ENCODE measurements at places on chromosomes 1 and 21.
A peak's percentile ranks its signal among the peaks of the same experiment; 100 is the strongest.

GRCh38 chr21:27586326-27586725, 619.4 kb upstream of the ADAMTS5 start:
- no peak for DNase-seq

DNA sequence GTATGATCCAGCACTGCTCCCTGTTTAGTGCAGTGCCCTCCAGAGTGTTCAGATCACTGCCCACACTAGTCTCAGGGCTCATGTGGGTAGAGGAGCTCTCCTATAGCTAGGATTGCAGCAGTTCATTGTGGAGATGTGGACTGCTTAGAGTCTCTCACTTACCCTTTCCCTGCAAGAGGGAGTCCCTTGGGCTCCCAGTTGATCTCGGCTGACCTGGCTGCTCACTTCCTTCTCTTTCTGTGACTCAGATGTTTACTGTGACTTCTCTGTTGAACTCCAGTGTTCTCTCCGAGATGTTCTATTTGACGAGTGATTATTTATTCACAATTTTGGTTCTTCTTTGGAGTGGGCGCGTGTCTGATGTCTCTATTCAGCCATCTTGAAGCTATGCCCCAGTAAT, 141.9 kb downstream of the PTBP2 start:
- no peak for DNase-seq

DNA sequence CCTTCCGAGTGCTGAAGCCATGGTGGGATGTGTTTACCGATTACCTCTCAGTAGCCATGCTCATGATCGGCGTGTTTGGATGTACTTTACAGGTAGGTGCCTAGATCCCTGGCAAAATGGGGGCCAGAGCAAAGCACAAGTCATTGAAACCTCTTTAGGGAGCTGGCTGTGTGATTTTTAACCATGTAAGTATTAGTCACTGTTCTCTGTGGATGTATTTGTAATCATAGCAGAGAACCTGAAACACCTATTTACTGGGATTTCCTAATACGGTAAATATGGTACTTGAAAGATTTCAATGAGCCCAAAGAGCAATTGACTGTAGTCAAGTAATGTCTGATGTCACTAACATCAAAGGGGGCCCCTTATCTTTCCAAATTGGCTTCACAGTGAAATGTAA, 53.6 kb downstream of the LRRC8C start:
- no peak for DNase-seq

GRCh38 chr1:78168306-78168705, 122.5 kb downstream of the GIPC2 start:
- DNase-seq = no peak

GRCh38 chr21:41825881-41826280, 53.3 kb downstream of the PRDM15 start:
- no peak for DNase-seq

DNA sequence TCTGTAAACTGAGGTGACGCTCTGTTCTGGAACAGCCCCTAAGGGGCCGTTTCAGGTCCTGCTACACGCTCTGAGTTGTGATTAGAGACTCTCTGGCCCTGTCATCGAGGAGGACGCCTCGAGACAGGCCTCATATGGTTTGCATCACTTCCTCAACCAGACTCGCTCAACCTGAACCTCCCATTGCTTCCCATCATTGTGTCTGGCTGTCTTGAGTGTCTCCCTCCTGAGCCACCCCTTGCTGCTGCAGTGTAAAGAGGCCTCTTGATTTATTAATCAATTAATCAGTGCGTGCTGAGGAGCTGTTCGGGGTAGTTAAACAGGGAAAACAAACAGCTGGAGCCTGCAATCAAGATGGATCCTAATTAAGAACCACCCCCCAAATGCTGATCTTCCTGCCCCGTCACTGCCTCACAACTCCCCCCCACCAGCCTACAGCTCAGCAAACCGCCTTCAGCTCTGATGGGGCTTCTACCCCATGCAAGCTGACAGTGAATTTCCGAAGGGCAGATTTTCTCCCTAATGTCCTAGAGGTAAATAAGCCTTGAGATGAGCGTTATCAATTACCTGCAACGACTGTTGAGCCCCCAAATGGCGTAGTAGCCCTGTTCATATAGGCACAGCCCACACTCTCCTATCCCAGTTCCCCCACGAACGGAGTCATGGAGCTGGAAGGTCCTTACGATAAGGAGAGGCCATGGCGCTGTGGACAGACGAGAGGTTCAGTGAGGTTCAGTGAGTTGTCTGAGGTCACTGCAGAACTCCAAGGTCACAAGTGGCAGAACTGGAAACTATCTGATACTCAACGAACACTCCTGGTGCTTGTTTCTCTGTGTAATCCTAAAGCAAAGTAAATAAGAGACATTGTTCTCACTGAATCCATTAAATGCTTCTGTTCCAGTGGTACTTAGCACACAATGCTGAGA, 210.6 kb downstream of the KIF26B start:
- DNase-seq = no peak

GRCh38 chr1:76065270-76065669, 9.3 kb upstream of the ST6GALNAC3 start:
- no peak for DNase-seq

DNA sequence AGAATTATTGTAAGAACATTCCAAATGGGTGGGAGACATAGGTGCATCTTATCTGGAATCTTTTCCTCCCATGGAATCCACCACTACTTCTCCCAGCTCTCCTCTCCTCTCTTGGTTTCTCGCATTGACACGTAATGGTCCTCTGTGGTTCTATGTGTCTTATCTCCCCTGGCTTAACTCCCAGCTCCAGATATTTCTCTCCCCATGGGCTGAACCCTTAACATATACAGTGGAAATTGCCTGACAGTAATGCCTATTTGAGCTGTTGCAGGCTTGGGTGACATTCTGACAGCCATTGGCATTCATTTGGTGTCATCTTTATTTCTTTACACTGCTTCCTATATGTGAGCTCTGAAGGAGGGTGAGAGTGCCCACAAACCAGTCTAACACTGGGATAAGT, 118.3 kb downstream of the SPATA46 start:
- no peak for DNase-seq

DNA sequence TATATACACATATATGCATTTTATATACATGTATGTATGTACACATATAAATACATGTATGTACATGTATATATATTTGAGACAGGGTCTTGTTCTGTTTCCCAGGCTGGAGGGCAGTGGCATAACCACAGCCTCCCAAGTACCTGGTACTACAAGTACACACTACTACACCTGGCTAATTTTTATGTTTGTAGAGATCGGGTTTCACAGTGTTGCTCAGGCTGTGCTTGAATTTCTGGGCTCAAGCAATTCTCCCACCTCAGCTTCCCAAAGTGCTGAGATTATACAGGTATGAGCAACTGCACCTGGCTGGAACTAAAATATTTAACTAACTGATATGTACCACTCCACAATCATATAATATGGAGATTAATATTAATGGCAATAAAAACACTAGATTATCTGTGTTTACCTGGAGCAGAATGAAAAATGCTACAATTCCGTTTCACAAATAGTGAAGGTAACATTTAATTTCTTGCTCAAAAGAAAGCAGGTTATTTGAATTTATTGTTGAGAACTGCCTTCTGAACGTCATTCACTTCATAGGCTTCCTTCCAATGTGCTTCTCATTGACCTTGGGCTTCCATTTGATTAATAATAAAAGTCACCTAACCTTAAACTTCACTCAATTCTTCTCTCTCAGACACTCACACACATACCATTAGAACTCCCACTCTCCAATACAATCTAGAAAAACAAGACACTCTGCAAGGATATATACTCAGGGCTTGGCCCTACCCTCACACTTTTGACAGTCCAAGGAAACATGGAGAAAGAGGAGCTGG, 57.0 kb downstream of the PTGER3 start:
- peak; percentile 42 for DNase-seq

GRCh38 chr1:150813028-150813707, 5.1 kb upstream of the CTSK start:
- peak; percentile 20 for DNase-seq

DNA sequence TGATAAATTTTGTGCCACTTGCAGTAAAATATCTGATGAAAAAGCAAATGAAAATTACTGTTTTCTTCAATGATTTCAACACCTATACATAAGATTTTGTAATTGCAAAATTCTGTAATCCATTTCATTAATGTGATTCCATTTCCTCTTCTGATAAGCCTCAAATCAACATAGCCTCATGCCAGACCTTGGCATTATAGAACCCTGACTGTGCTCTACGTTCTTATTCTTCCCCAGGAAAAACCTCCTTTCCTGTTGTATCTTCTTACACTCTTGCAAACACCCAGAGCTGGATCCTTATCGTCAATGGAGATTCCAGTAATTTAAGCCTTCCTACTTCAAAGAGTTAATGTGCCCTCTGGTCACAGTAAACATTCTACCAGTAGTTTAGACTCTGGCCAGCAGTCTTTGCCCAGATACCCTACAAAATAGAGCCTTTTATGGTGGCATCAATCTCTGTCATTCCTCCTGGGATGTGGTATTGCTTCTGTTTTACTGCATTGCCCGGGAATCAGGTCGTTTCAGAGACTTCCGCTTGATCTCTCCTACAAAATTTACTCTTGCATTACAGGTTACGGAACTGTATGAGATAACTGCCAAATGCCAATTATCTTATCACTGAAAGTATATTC, 48.5 kb upstream of the CHRM3 start:
- no peak for DNase-seq

DNA sequence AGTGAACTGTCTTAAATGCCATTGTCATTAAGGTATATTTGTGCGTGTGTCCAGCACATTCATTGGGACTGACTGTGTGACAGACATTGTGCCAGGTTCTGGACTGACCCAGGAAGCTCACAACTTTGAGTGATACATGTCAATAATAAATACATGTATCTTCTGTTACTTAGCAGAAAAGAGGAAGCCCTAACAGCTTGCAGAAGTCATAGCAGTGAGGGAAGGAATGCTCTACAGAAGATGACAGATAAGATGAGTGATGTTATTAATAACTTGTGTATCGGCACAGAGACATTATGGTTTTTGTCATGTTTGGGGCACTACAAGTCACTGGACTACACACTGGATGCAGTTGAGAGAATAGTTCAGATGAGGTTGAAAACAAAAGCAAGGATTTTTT, 1.2 kb upstream of the SRSF11 start:
- no peak for DNase-seq

- no peak for DNase-seq
Observed at GRCh38 chr1:175520186-175520585, 223.2 kb downstream of the TNR start.

DNA sequence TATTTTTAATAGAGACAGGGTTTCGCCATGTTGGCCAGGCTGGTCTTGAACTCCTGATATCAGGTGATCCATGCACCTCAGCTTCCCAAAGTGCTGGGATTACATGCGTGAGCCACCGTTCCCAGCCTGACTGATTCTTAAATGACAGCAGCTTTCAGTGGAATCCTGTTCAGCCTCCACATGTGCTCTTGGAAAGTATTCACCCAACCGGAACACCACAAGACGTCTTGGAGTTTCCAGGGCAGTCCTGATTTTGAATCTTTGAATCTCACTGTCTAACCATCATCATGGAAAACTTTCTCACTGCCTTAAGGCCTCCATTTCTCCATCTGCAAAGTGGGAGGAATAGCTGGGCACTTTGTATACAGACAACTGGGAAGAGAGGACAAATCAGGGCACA, 58.1 kb upstream of the ITPKB start:
- DNase-seq = no peak

- DNase-seq = no peak
Observed at GRCh38 chr1:182122913-182123260, 61.4 kb upstream of the ZNF648 start.

- DNase-seq = no peak
Observed at GRCh38 chr1:211549092-211549711, 29.8 kb downstream of the SLC30A1 start.

- DNase-seq = no peak
Observed at GRCh38 chr1:111735321-111735720, 3.9 kb downstream of the INKA2 start.

DNA sequence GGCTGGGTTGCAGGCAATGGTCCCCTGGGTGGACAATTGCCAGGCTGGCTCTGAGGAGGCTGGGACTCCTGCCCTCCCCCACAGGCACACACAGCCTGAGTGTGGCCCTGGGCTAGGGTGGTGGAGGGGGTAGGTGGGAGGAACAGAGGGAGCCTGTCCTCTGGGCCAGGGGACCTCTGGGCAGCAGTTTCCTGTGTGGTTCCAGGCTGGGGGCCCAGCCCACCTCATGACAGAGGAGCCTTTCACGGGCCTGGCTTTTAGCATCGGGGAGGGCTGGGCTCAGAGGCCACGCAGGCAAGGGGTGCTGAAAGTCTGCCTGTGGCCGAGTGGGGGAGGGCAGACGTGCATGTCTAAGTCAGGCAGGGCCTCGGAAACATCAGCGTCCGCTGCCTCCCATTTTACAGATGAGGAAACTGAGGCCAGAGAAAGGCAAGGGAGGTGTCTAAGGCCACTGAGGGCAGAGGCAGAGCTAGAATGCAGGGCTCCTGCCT, 7.0 kb downstream of the EXTL1 start:
- DNase-seq = no peak

GRCh38 chr1:230337266-230337665, 88.9 kb downstream of the PGBD5 start:
- no peak for DNase-seq

GRCh38 chr1:164311377-164311776, 247.6 kb upstream of the PBX1 start:
- no peak for DNase-seq

DNA sequence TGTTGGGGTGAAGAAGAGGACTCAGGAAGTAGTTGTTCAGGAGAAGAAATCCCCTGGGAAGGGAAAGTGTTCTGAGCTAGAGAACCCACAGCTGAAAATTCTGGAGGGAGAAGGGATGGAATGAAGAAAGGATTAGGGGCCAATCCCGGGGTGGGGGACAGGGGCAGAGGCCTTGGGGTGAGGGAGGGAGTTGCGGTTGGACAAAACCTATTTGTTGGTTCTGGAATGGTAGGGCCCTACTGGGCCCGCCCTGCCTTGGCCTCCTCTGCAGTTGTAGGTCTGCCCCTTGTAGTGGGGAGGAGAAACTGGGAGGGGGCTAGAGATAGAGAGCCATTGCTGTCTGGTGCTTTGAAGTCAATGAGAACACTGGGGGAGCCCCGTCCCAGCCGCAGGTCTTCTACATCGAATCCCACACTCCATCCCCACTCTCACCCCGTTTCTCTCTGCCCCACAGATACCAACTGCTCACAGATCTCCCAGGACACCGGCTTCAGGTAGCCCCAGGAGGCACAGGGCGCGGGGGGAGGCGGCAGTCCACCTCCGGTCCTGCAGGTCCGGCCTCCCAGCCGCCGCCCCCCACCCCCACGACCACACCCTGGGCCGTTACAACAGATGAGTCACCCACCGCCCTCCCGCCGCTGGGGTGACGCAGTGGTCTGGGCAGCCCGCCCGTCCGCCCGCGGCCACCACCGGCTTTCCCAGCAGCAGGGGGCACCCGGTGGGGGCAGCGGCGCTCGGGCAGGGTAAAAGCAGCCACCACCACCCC, 1.1 kb downstream of the TAGLN2 start:
- peak; percentile 81 for DNase-seq

- no peak for DNase-seq
Observed at GRCh38 chr1:38735651-38736161, 123.9 kb downstream of the RRAGC start.

DNA sequence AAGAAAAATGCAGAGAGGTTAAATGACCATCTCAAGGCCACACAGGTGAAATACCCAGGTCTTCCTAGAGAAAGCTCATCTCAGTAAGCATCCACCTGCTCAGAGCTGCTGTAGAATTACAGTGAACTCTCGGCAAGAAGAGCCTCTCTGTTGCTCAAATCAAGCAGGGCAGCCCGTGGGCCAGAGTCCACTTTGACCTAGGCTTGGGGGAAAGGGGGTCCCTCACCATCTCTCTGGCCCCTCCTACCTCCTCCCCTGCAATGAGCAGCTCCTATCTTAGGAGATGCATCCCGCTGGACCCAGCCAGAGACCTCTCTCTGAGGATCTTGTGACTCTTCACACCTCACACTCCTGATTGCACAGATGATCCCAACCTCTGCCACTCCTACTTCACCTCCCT, 364.7 kb downstream of the PTPRU start:
- no peak for DNase-seq
